Ascending aorta (tissue), 2 donors: ENCODE measurements at places on chromosomes 12 and 14.

DNA sequence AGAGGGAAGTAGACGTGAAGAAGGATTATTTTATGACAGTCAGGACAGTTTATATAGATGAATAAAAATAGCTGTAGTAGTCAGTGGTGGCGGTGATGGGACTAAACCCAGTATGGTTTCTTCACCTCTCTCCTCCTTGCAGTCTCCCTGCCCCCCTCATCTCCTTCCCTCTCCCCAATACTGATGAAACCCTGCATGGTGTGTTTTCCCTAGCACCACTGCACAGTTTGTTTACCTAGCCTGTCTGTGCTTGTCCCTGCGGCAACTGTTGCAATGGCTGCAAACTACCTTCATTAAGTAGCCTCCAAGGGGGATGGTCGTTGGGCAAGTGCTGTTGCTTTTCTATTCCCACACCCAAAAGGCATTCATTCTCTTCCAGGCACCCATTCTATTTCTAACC is 14.7 kb downstream of the PCBP2 start:
- H3K27ac ChIP-seq = no peak overlapping the region
- no peaks in the 10 kb centered on the region for H3K4me1 ChIP-seq
- no peaks in the 10 kb centered on the region for H3K27me3 ChIP-seq
- DNase-seq = no peak

DNA sequence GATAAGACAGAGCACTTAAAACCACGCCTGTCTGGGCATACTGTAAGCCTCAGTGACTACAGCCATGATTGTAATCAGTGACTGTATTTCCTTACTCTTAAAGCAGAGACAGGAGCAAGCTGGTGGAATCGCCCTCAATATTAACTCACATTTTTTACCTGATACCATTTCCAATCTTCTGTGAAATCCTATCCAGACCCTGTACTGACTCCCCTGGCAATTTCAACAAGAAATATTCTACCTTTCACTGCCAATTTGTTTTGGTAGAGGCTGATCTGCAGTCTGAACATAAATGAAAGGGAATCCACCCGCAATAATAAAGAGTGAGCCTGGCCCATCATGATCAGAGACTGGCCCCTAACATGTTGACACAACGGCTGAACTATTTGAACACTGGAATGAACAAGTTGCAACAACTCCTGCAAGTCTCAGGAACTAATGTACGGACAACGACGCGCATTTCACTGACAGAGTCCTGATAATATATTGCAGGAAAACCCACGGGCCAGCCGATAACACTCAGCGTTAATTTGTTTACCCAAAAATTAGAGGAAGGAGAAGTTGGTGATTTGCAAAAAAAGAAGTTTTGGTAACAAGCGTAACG is 195.5 kb upstream of the BTG1 start:
- H3K27me3 ChIP-seq = no peaks in the 10 kb centered on the region
- no peak overlapping the region for H3K4me3 ChIP-seq
- H3K36me3 ChIP-seq = no peaks in the 10 kb centered on the region
- DNase-seq = no peak
- H3K27ac ChIP-seq = no peak overlapping the region
- H3K4me1 ChIP-seq = no peaks in the 10 kb centered on the region

DNA sequence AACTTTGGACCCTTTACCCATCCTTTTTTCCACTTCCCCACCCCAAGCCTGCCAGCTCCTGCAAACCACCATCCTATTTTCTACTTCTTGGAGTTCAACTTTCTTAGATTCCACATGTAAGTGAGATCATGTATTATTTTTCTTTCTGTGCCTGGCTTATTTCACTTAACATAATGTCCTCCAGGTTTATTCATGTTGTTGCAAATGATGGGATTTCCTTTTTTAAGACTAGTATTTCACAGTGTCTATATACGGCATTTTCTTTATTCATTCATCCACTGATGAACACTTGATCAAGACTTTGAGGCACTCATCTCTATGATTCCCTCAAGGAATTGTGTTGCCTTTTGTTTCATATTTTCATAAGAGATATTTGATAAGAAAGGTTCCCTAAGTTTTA is 5.6 kb upstream of the PRPF39 start:
- H3K4me1 ChIP-seq = no peaks in the 10 kb centered on the region
- H3K27ac ChIP-seq = no peak overlapping the region
- DNase-seq = no peak

GRCh38 chr12:108728820-108729611 is 2.3 kb downstream of the CORO1C start:
- H3K36me3 ChIP-seq = no peaks in the 10 kb centered on the region
- no peaks in the 10 kb centered on the region for H3K27me3 ChIP-seq
- peak overlapping the region; percentile 66 for H3K4me3 ChIP-seq
- no peak for DNase-seq
- peak overlapping the region; percentile 96 for H3K27ac ChIP-seq
- H3K4me1 ChIP-seq = no peaks in the 10 kb centered on the region

DNA sequence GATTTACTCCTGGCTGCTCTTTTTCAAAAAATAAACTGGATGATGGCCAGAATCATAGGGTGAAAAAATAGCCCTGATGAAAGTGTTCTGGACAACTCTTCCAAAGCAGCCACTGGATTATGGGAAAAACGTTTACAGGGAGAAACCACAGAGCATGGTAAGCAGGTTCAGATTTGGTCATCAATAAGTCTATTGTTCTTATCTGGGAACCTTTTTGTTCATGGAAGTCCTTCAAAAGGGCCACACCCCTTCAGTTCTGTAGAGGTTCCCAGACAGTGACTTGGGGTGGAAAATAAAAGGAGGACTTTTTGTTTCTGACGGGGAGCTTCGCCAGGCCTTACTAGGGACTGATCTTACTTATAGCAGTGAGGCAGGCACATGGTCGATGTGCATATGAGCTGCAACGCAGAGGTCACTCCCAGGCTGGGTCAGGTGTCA is 117.4 kb upstream of the SLC38A2 start:
- peaks cover 36% of the 10 kb centered on the region for H3K4me1 ChIP-seq
- DNase-seq = no peak
- H3K27ac ChIP-seq = peak overlapping the region; percentile 52
- no peak overlapping the region for H3K4me3 ChIP-seq
- H3K36me3 ChIP-seq = no peaks in the 10 kb centered on the region

GRCh38 chr12:29750131-29750927 is 33.4 kb downstream of the TMTC1 start:
- no peaks in the 10 kb centered on the region for H3K27me3 ChIP-seq
- H3K36me3 ChIP-seq = peaks cover 9% of the 10 kb centered on the region
- peak overlapping the region; percentile 29 for H3K27ac ChIP-seq
- H3K4me1 ChIP-seq = no peaks in the 10 kb centered on the region

DNA sequence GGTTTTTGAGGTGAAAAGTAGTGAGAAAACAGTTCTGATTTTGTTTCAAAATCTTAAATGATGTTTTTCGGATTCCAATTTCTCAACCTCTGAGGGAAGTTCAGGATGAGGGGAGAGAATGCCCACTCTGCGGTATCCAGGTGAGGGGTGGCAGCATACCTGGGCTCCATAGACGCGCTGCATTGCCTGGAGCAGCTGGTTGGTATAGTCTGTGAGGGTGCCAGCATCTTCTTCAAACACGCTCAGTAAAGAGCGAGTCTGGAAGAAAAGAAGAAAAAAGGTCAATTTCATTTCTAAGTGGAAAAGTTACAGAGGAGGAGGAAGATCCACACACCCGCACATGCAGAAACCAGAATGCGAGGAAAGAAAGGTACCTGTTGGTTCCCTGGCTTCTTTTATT is 7.0 kb downstream of the APPL2 start:
- H3K27me3 ChIP-seq = no peaks in the 10 kb centered on the region
- H3K4me3 ChIP-seq = no peak overlapping the region
- DNase-seq = no peak
- H3K4me1 ChIP-seq = peaks cover 42% of the 10 kb centered on the region

- H3K36me3 ChIP-seq = no peaks in the 10 kb centered on the region
- H3K27ac ChIP-seq = no peak overlapping the region
- no peak overlapping the region for H3K4me3 ChIP-seq
- no peaks in the 10 kb centered on the region for H3K27me3 ChIP-seq
Measured at GRCh38 chr14:51333901-51334521, 94.0 kb downstream of the TMX1 start.

DNA sequence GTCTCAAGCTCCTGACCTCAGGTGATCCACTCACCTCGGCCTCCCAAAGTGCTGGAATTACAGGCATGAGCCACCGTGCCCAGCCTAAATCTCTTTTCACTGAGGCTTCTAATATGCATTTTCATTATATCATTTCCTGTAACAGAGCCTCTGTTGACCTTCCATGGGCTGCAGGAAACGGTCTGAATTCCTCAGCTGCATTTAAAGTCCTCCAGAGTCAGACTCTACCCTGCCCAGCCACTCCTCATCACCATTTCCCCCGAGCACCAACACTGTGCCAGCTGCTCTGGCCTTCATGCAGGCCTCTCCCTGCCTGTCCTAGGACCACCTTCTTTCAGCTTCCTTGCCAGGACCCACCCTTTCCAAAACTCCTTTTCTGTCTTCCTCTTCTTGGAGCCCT is 9.8 kb upstream of the NFKBIA start:
- peak overlapping the region; percentile 65 for H3K27ac ChIP-seq
- no peaks in the 10 kb centered on the region for H3K4me1 ChIP-seq
- DNase-seq = no peak
- no peaks in the 10 kb centered on the region for H3K27me3 ChIP-seq
- no peak overlapping the region for H3K4me3 ChIP-seq
- no peaks in the 10 kb centered on the region for H3K36me3 ChIP-seq

- H3K36me3 ChIP-seq = no peaks in the 10 kb centered on the region
- H3K27ac ChIP-seq = no peak overlapping the region
- DNase-seq = no peak
Measured at GRCh38 chr12:4440187-4440941, 5.3 kb downstream of the FGF6 start.

GRCh38 chr12:122348505-122348904 is 74.0 kb downstream of the CLIP1 start:
- H3K27me3 ChIP-seq = no peaks in the 10 kb centered on the region
- no peak for DNase-seq
- peaks cover 64% of the 10 kb centered on the region for H3K36me3 ChIP-seq
- no peak overlapping the region for H3K4me3 ChIP-seq
- peaks cover 9% of the 10 kb centered on the region for H3K4me1 ChIP-seq

- H3K4me3 ChIP-seq = no peak overlapping the region
- H3K4me1 ChIP-seq = peaks cover 12% of the 10 kb centered on the region
- H3K27me3 ChIP-seq = no peaks in the 10 kb centered on the region
- H3K27ac ChIP-seq = no peak overlapping the region
- no peak for DNase-seq
Measured at GRCh38 chr12:116381240-116381743, 103.8 kb upstream of the MED13L start.

- no peaks in the 10 kb centered on the region for H3K27me3 ChIP-seq
- no peak overlapping the region for H3K27ac ChIP-seq
- DNase-seq = no peak
- no peaks in the 10 kb centered on the region for H3K4me1 ChIP-seq
- H3K4me3 ChIP-seq = no peak overlapping the region
Measured at GRCh38 chr12:21678959-21679358, 21.3 kb upstream of the LDHB start.

DNA sequence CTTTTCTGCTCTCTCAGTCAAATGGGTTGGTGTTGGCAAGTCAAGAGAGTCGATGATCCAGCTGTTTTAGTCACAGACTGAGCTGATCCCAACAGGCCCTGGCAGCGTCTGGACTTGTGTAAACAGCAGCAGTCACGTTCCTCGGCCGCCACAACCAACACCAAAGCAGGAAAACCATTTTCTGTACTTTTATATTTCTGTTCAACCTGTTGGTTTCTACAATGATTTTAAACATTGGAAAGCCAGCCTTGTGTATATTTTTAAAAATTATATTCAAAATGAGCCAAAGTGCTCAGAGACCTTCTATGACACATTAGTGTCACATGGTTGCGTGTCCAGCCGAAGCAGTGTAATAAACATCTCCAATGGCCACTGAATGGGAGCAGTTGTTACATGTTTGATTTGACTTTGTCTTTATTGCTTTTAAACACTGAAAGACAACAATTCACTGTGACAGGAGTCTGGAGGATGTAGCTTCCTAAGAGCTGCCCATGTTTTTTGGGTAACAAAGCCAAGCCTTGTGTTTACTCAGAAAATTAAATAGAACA is 5.9 kb upstream of the SIVA1 start:
- peak overlapping the region; percentile 92 for H3K27ac ChIP-seq
- H3K36me3 ChIP-seq = peaks cover 29% of the 10 kb centered on the region
- DNase-seq = peak; percentile 88
- peaks cover 42% of the 10 kb centered on the region for H3K4me1 ChIP-seq
- H3K4me3 ChIP-seq = no peak overlapping the region

- H3K27ac ChIP-seq = peak overlapping the region; percentile 99
- H3K4me1 ChIP-seq = peaks cover 21% of the 10 kb centered on the region
- no peaks in the 10 kb centered on the region for H3K36me3 ChIP-seq
- DNase-seq = no peak
Measured at GRCh38 chr12:2333491-2334195, 280.9 kb downstream of the CACNA1C start.

GRCh38 chr12:117143008-117143532 is 43.9 kb upstream of the TESC start:
- no peak overlapping the region for H3K27ac ChIP-seq
- H3K36me3 ChIP-seq = peaks cover 17% of the 10 kb centered on the region
- no peaks in the 10 kb centered on the region for H3K4me1 ChIP-seq
- H3K4me3 ChIP-seq = no peak overlapping the region
- no peaks in the 10 kb centered on the region for H3K27me3 ChIP-seq

- no peak for DNase-seq
- no peaks in the 10 kb centered on the region for H3K36me3 ChIP-seq
- peak overlapping the region; percentile 72 for H3K27ac ChIP-seq
- peak overlapping the region; percentile 4 for H3K4me3 ChIP-seq
- H3K4me1 ChIP-seq = peaks cover 35% of the 10 kb centered on the region
- no peaks in the 10 kb centered on the region for H3K27me3 ChIP-seq
Measured at GRCh38 chr12:46660719-46661109, 165.1 kb downstream of the SLC38A4 start.

GRCh38 chr12:102356690-102357089 is 123.7 kb downstream of the IGF1 start:
- no peak overlapping the region for H3K27ac ChIP-seq
- H3K4me1 ChIP-seq = no peaks in the 10 kb centered on the region
- no peak overlapping the region for H3K4me3 ChIP-seq
- H3K36me3 ChIP-seq = no peaks in the 10 kb centered on the region

GRCh38 chr14:65304963-65305362 is 107.6 kb upstream of the FUT8 start:
- DNase-seq = no peak
- H3K36me3 ChIP-seq = no peaks in the 10 kb centered on the region
- H3K4me1 ChIP-seq = no peaks in the 10 kb centered on the region
- H3K4me3 ChIP-seq = no peak overlapping the region
- H3K27me3 ChIP-seq = no peaks in the 10 kb centered on the region
- no peak overlapping the region for H3K27ac ChIP-seq
